Sigmoid colon (tissue), 7 donors: ENCODE measurements at places on chromosomes 2 and 18.

- H3K4me3 ChIP-seq = no peak overlapping the region
- no peak for DNase-seq
- no peaks in the 10 kb centered on the region for H3K36me3 ChIP-seq
- no peaks in the 10 kb centered on the region for H3K27me3 ChIP-seq
- H3K4me1 ChIP-seq = peaks cover 31% of the 10 kb centered on the region
Measured at GRCh38 chr2:9107168-9108025, 99.2 kb upstream of the ASAP2 start.

DNA sequence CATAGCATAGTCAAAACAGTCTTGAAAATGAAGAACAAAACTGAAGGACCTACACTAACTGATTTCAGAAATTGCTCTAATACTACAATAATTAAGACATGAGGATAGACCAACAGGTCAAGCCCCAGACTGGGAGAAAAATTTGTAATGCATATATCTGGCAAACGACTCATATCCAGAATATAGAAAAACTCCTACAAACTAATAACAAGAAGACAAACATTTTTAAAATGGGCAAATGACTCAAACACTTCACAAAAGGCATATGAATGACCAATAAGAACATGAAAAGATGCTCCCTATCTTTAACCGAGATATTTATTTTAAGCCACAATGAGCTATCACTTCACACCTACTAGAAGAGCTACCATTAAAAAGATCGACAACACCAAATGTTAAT lies 14.2 kb downstream of the TGFBRAP1 start:
- H3K4me3 ChIP-seq = no peak overlapping the region
- no peak overlapping the region for H3K27ac ChIP-seq
- H3K36me3 ChIP-seq = no peaks in the 10 kb centered on the region
- no peak for DNase-seq
- H3K27me3 ChIP-seq = no peaks in the 10 kb centered on the region

DNA sequence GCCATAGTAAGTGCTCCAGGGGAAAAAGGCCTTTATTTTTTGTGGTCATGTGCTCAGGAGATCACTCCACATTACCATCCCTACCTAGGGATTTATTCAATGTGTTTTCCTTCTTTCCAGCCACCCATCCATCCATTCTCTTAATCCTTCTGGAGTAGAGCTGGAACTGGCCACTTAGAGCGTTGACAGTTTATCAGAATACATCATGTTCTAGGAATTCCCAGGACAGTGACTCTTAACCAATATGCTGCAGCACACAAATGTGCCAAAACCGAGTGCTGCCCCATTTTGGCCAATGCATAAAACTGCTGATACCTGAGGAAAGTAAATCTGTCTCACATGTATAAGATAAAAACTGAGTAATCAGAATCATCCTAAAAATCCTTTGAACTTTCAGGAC lies 63.7 kb downstream of the FARSB start:
- H3K4me3 ChIP-seq = no peak overlapping the region
- no peak for DNase-seq
- H3K36me3 ChIP-seq = no peaks in the 10 kb centered on the region

GRCh38 chr18:73355121-73355520 lies 487.3 kb upstream of the NETO1 start:
- no peaks in the 10 kb centered on the region for H3K36me3 ChIP-seq
- no peak overlapping the region for H3K27ac ChIP-seq
- H3K4me3 ChIP-seq = no peak overlapping the region
- no peak for DNase-seq
- no peaks in the 10 kb centered on the region for H3K4me1 ChIP-seq
- no peaks in the 10 kb centered on the region for H3K27me3 ChIP-seq
